NCI-H2081 (cell line): ENCODE measurements at places on chromosomes 5 and 9.

- DNase-seq: no peak
Observed at GRCh38 chr9:69617006-69617405, 55.2 kb downstream of the APBA1 start.

DNA sequence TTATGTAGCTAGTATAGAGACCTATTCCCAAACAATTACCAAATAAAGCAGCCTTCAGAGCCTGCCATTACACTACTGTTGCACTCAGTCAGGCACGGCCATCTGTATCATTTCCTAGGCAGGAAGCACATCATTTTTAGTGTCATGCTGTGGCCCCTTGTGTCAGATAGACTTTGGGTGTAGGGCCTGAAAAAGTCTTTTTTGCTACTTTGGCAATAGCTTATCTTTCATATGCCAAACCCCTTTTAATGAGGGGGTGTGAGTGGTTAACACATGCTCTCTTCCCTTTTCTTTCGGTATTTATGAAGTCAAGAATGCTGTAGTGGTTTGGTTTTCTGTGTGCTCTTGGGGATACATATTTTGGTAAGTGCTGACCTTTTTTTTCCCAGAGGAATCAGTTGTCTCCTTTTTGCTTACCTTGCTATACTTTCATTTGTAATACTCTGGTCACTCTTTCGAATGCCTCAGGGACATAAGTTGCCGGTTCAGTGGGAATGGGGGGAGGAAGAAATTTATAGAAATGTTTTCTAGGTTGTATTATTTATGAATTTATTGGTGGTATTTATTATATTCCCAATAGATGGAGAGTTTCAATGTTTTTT is 209.8 kb downstream of the CSNK1G3 start:
- no peak for DNase-seq

DNA sequence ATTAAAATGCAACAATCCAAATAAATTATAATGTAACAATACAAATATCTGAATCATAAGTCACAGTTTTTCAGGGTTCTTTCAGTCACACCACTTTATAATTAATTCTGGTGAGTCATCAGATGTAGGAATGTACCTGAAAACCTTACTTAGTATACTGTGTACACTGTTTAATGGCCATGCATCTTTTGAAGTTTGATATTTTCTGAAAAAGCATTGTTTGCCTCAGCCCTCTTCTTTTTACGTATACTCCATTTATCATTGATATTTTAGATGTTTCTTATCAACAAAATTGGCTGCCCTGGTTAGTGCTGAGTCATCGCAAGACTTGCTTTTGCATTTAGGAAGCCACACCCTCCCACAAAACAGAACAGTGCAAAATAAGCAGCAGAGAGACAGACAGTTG is 218.6 kb downstream of the PJA2 start:
- no peak for DNase-seq

DNA sequence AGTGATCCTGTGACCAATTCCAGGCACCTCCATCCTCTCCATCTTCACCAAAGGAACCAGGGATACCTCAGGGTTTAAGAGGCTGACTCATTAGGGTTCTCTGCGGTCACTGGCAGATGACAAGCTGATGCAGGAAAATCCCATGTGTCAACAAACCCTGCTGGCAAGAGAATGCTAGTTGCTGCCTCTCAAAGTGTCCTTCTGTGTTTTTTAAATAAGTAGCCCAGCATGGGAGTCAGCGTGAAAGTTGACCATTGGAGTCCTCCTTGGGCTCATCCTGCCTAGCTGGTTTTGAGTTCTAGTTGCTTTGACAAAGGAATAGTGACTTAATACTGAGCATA is 200.2 kb downstream of the SLIT3 start:
- DNase-seq: no peak

DNA sequence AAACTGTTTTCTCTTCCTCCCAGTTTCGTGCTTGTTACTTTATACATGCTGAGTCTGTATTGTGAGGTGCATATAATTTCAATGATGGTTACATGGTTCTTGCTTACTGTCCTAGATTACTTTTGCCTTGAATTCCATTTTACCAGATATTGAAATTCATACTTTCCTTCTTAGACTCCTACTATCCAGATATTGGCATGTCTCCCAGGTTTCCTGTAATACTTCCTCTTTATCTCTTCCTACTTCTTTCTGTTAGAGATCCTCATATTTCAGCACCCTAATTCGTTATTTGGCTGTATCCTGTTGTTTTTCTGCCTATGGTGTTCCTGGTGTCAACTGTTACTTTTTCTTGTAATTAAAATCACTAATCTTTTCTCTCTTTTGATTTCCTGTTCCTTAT is 522.1 kb downstream of the CCDC171 start:
- no peak for DNase-seq

DNA sequence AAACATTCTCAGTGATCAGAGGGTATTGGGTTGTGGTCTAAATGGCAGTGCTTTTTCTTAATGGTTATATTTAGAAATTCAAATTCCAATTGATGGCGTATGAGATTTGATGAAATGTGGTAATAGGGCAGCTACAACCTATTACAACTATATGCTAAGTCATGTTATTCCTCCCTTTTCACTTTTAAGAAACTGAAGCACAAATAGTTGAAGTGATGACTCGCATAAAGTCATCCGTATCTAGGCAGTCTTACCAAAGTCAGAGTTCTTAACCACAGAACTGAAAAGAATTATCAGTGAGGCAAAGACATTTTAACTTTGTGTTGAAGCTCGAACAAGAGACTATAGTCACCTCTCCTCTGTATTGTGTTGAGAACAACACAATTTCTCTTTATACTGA is 28.2 kb downstream of the C9orf152 start:
- DNase-seq: no peak

GRCh38 chr5:167936022-167936421 is 355.4 kb upstream of the WWC1 start:
- DNase-seq: no peak

- peak; percentile 41 for DNase-seq
Observed at GRCh38 chr5:149317281-149318048, 27.8 kb upstream of the GRPEL2 start.

DNA sequence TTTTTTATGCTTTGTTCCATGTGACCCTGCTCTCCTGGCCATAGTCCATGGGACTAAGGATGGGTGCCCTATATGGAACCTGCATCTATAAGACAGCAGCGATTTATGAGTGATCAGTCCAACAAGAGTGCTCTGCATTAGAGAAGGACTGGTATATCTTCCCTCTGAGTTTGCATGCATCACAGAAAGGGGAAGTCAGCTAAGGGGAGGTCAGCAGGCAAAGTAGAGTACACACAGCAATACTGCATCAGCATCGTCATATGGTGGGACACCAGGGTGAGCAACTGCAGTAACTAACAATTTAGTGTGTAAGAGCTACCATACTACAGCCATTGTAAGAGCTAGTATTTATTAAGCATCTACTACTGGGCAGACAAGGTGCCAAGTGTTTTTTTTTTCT is 311.3 kb downstream of the NDUFS4 start:
- no peak for DNase-seq

DNA sequence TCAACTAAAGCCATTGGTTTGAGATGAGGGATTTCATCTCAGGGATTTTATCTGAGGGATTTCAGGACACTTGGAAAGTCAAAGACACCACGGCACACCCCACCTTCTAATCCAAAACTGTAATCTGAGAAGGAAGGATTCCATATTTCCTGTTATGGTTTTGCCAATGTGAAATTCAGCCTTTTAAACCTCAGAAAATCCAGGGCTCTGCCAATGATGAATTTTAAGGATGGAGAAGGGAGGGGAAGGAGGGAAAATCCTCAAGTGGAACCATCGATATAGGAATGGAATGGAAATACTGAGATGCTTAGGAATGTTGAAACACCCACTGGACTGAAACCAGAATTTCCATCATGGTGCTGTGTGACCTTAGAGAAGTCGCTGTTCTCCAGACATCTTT is 5.3 kb downstream of the C1QTNF3 start:
- DNase-seq: no peak

- DNase-seq: peak; percentile 41
Observed at GRCh38 chr9:73183917-73184861, 32.5 kb downstream of the ANXA1 start.

DNA sequence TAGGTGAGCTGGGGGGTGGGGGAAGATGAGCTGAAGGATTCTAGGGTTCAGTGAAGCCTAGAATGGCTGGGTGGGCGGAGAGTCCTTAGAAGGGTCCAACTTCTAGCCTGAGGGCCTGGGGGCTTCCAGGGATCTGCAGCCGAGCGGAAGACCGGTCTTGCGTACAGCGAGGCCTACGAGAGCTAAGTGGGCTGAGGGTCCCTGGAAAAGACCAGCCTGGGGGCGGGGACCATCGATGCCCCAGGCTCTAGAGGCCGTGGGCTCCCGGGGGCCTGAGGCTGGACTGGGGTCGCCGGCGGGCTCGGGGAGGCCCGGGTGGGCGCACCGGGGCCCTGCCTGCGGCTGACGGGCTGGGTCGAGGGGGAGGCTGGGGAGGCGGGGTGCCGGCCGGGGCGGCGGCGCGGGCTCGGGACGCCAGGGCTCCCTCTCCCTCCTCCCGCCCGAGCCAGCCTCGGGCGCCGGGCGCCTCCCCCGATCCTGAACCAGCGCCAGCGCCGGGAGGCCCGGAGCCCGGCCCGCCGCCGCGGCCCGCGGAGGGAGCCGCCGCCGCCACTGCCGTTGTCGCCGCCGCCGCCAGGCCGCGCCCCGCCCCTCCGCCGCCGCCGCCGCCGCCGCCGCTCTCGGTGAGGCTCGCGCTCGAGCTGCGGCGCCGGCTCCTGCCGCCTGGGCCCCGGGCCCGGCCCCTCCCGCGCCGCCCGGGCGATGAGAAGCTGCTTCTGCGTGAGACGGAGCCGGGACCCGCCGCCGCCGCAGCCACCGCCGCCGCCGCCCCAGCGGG is at the start of gene MVB12B:
Gene MVB12B (plus strand): TSS at position 602 of the 778 bp plus-strand sequence. CDS start 101 bp downstream, at position 703.
- peak; percentile 34 for DNase-seq

DNA sequence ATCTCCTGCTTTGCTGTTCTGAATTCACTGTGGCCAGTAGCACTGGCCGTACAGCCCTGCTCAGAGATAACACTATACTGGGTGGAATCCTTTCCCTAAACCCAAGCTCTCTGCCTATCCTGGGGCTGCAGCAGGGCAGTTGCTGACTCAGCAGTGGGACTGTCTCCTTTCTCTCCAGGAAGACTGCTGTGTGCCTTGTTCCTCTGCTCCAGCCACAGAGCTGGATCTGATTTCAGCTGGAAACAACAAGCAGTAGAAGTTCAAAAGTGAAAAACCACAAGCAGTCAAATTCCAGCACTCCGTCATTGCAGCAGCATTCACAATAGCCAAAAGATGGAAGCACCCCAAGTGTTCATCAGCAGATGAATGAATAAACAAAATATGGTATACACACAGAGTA is 105.0 kb downstream of the FBXL7 start:
- no peak for DNase-seq

DNA sequence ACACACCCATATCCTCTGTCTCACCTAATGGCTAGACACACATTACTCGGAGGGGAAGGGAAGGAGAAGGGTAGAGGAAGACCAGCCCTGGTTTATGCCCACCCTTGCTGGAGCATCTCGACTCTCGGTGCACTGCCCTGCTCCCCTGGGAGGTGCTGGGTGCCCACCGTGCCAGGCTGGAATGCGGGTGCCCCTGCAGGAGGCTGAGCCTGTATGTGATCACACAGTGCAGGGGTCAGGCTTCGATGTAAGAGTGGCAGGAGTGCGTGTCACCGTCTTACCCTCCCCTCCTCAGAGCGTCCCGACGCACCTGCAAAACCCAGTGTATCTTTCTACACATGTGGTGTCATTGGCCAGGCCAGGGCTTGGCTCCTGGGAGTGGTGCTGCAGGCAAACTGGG is 7.3 kb upstream of the ACOT12 start:
- no peak for DNase-seq
